ENCODE measurements at places on chromosomes 13 and 19. TPM values are rescaled to one million over a fixed set of nuclear protein-coding genes. Genes with fewer than 3 reads are reported as not detected.

Gene DNAAF3
- total RNA-seq = not detected

Gene SSBP4
- total RNA-seq = 40.4 TPM

GRCh38 chr13:35940734-35941133 lies 190.4 kb downstream of the DCLK1 start:
- no peak for DNase-seq

Gene PCDH17
- total RNA-seq = 0.80 TPM

DNA sequence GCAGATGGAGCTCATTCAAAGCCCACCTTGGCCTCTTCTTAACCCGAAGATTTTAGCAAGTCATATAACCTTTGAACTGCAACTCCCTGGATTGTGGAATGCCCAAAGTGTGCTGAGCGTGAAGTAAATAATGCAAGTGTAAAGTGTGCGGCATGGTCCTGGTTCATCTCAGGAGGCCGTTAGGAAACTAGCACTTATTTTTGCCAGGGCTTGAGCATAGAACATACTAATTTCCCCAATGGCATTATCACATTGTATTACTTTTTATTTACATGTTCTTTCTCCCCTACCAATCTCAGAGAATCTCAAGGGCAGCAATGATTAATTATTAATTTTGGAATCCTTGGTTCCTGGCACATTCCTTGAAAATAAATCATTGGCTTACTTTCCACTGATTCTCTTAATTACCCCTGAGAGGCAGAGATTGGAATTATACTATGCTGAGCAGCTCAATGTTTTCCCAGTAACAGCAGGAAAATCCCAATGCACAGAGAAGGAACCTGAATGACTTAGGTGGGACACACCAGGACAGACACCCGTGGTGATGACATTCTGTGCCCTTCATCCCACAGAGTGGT lies 128.8 kb upstream of the GJB6 start:
- DNase-seq = no peak

Gene MAST3
- 27.2 TPM for total RNA-seq

DNA sequence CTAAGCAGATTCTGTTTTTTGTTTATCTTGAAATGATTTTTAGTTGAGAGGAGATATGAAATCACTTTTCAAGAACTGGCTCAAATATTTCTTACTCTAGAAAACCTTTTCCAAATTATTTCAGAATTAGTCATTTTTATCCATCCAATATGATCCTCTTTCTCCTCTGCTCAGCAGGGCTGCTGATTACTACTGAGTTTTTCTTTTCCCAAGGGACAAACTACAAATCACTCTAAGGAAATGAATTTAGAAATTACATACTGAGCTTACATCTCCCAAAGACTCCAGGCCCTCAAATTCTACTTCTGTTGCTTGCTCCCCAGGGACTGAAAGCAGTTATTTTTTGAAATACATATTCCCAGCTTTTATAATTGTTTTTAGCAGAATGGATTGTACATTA lies 87.4 kb upstream of the UFM1 start:
- no peak for DNase-seq

Gene TECR
- total RNA-seq = 145 TPM

Gene CALR3
- total RNA-seq = not detected

DNA sequence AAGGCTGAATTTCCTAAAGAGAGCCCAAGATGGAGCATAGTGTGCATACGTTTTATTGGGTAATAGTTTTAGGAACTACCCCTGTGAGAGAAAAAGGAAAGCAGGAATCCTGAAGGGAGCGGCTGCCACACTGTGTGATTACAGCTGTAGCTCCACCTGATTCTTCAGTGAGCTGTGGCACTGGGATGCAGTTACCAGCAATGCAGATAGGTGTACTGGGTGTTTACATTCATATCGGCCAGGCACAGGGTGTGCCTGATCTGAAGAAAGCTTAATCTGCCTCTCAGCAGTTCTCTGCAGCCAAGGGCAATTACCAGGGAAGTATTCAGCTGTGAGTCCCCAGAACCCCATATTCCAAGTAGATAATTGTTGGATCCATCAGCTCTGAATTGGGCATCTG lies 1541.8 kb downstream of the EFNB2 start:
- no peak for DNase-seq

Gene RSPH6A
- 1.1 TPM for total RNA-seq

All from transverse colon (tissue), 4 donors.